Stimulated activated CD4-positive, alpha-beta T cell treated with anti-CD3 and anti-CD28 coated beads, Interleukin-1b, Interleukin-23, amount 100 ng/mL, for 24 hours (primary cell): ENCODE measurements at places on chromosomes 5 and 9.
A peak's percentile ranks its signal among the peaks of the same experiment; 100 is the strongest.

DNA sequence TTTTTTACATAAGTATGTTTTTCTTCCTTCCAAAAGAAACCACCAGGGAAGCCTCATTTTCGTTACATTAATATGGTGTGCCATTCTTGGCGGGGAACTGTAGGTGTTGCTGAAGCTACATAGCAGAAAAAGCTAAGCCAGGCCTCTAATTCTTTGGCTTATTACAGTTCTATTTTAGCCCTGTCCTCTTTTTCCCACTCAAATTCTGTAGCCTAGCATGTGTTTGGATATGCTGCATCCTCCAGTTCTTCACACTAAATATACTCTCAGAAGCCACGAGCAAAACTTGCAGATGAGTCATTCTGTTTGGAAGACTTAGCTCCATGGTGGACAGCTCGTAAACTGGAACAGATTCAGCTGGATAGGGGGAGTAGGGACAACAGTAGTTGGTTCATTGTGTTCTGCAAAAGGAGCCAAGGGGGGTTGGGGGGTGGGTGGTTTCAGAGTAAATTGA is 369.4 kb downstream of the TMEM161B start:
- DNase-seq, result no peak

GRCh38 chr9:125829743-125830142 is 82.6 kb downstream of the PBX3 start:
- DNase-seq, result no peak

DNA sequence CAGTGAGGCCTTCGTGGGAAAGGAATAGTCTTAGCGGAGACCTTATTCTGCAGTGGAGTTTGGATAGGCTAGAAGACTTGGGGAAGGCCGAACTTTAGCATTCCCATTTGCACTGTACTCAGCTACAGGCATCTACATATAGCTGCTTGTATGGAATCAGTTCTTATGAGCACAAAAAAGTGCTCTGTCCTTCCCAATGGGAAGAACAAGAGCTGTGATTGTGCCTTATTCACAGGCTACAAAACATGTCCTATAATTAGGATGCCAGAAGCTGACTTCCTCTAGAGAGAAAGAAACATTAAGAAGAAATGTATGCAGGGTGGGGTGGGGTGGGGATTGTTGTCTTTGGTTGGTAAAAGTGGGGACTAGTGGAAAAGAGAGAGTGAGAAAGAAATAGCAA is 154.7 kb downstream of the ATP10B start:
- DNase-seq, result no peak

DNA sequence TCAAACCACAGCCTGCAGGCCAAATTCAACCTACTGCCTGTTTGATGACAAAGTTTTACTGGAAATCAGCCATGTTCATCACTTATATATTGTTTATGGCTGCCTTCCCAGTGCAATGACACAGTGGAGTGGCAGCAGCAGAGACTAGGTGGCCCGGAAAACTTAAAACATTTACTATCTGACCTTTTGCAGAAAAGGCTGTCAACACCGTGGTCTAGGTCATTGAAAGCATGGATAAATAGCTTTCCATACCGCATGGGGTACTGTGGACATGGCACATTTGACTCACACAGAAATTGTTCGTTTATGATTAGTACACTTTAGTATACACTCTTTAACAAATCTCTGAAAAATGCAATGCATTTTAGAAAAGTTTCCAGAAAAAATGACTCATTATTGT is 298.3 kb upstream of the EFNA5 start:
- DNase-seq, result no peak

- DNase-seq, result no peak
Measured at GRCh38 chr9:106622164-106622487, 240.8 kb upstream of the ZNF462 start.

GRCh38 chr9:108108852-108109448 is 619.4 kb upstream of the KLF4 start:
- DNase-seq, result no peak

GRCh38 chr5:93313672-93314071 is 267.3 kb downstream of the NR2F1-AS1 start:
- DNase-seq, result no peak

DNA sequence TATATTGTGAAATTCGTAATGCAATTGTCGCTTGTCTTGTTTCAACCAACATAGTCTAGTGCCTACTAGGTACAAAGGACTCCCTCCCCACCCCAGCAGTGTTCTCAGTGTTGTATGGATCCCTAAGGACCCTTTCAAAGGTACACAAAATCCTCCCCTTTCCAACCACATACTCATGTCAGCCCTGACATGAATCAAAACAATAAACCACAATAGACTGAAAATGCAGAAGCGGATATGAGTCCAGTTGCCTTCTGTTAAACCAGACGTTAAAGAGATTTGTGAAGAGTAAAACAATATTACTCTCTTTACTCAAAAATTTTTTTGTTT is 82.4 kb upstream of the IFNK start:
- DNase-seq, result no peak

GRCh38 chr5:43305948-43306565 is 7.2 kb downstream of the HMGCS1 start:
- no peak for DNase-seq

GRCh38 chr9:120688758-120689157 is 25.5 kb downstream of the MEGF9 start:
- no peak for DNase-seq

- DNase-seq, result no peak
Measured at GRCh38 chr9:131492070-131492469, 10.6 kb upstream of the POMT1 start.

- no peak for DNase-seq
Measured at GRCh38 chr5:122163121-122164069, 34.0 kb downstream of the ZNF474 start.

- DNase-seq, result no peak
Measured at GRCh38 chr9:92974161-92974661, 26.9 kb downstream of the FGD3 start.

DNA sequence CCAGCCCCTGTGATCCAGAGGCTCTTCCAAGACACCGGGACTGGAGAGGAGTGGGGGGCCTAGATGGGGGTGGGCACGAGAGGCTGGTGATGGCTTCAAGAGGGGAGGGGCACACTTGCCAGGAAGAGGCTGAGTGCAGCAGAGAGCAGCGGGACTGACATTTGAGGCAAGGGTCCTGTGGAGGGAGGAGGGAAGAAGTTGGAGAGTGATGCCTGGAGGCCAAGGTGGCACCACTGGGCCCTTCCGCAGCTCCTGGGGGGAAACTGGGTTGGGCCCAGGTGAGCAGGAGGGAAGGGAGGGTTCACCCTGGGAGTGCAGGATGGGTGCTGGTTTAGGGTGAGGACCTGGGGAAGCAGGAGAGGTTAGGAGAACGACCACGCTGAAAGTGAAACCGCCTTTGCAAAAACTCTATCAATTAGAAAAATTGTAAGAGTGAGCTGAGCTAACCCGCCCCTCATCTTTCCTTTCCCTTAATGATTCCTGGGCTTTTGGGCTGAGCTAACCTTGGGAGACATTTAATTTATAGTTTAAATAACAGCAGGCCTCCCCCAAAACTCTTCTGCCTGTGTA is 26.2 kb downstream of the ABO start:
- no peak for DNase-seq

DNA sequence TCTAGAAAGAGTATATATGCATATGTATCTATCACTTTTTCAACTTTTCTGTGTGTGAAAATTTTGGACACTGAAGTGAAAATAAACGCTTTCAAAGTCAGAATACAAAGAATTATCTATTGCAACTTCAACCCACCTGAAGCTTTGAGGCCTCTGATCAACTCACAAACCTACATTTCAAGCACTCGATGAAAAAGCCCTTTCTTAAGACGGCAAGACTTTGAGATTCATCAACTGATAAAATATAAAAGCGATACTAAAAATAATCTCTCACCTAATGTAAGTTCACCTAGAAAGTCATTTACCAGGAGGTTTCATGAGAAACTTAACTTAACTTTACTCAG is 1.2 kb downstream of the GOLPH3 start:
- DNase-seq, result no peak

- no peak for DNase-seq
Measured at GRCh38 chr9:75432386-75432785, 344.1 kb downstream of the OSTF1 start.

DNA sequence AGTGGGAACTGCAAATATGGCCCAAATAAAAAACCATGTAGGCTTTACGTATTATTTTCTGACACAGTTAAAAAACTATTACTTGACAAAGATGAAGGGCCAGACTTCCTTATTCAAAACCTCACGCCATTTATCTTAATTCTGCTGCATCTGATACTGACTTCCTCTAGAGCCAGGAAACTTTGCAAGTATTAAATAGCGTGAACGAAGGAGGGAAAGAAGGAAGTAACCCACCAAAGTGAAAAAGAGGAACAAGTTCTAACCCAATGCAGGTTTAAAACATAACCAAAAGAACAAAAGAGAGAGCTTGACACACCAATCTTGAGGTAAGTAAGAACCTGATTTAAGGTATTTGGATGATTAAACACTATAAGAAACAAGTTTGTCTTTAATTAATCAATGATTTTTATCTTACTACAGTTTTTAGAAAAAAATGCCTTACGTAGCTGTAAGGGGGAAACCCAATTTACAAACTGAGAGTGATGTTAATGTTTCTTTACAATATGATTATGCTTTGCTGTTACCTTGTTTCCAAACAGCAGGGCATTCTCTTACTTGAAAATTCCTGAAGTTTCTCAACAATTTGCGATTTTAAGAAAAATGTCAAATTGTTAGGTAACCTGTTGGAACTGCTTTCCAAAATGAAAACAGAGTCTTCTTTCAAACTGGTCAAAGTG is at the start of gene GAPT:
Gene GAPT, plus strand, starts transcription at position 220 of the 677 bp plus-strand sequence. CDS start 3,102 bp downstream, outside the sequence.
- no peak for DNase-seq

DNA sequence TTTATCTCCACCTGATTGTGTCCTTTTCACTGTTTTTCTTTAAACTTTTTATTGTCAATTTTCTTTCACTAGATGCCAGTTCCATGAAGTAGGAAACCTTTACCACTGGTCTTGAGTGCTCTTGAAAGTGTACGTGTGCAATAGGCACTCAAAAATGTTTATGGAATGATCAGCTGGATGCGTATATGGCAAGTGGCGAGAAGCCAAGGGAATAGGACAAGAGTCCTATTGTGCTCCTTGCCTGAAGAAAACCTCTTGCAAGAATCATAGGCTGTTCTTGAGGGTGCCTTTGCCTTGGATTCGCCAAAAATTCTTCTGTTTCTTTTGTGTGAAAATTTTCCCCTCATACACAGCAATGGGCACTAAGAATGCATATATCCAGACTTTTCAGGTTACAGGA is 97.7 kb downstream of the GHR start:
- DNase-seq, result no peak

DNA sequence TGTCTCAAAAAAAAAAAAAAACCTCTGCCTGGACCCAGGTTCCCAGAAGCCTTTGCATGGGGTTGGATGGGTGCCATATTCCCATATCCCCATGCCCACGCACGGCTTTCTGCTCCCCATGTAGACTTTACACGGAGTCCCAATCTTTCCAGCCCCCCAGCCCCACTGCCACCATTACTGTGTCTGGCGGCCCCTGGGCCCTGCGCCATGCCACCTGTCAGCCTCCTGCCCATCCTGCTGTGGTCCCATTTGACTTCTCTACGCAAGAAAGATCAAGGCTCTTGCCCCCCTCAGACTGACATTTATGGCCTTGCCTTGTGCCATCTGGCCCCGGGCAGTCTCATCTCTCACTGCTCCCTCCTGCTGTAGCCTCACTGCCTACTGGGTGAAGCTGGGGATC is 6.5 kb upstream of the AK1 start:
- no peak for DNase-seq

DNA sequence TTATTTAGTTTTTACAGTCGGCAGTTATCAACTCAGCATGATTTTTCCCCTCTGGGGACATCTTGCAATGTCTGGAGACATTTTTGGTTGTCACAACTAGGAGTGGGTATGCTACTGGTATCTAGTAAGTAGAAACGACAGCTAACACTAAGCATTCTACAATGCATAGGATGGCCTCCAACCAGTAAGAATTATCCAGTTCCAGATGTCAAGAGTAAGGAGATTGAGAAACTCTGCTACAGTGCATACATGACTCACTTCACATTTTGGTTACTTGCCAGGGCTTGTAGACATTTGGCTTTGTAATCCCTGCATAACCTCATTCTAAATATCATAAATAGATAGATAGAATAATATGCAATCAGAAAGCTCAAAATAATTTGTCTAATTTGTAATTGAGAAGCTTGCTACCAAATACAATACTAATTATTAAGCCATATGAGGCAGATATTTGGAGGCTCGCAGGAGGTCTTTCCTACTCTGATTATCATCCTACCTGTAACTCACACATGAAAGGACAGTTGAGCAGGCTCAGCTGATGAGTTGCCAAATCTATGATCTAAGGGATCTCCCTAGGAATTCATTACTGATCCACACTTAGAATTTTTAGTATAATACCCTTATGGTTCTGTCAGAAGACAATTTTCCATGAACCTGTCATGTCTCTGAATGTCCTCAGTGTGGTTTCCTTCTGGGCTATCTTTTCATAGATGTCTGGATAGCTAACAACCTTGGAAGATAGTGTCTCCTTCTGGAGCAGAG is 346.9 kb upstream of the TLE4 start:
- DNase-seq, result no peak

DNA sequence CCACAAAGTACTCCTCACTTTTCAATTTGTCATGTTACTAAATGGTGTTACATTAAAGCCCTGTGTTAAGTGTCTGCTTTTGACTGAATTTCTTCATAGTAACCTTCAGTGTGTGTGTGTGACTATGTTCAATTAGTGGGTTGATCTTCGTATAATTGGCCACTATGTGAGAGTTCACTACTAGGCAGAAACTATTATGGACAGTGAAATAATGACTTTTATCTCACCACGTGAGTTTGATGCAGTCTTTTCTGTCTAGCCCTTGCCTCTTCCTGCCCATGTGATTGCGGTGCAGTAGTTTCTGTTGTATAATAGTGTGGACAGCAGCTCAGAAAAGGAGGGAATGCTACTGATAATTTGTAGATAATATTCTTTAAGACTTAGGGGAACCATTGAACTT is 1.8 kb upstream of the MAML1 start:
- DNase-seq, result no peak

DNA sequence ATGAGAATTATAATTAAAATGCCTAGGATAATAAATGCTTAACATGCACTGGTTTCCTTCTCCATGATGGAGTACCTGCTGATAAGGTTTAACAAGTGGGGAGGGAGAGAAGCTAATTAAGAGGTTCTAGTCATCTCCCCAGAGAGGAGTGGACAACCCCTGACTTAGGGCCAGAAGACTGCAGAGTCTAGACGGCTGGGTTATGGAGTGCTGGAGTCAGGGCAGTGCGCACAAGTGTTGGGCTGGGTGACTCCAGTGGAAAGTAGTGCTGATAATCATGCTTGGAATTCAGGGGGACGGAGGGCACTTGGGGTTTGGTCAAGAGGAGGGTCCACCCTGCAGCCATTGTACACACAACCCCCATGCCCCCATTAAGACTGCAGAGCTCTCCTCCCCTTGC is 32.8 kb upstream of the TGFBI start:
- no peak for DNase-seq

DNA sequence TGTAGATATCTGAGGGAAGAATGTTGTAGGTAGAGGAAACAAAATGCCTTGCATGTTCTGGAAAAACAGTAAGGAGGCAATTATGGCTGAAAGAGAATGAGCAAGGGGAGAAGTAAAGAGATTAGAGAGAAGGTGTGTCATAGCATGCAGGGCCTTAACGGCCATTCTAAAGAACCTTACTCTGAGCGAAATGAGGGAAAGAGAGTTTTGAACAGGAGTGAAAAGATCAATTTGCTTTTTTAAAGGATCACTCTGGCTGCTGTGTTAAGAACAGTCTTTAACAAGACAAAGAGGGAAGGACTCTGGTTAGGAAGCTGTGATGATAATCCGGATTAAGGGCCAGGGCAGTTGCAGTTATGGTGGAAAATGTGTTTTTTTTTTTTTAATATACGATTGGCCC is 22.6 kb downstream of the PTBP3 start:
- no peak for DNase-seq

- no peak for DNase-seq
Measured at GRCh38 chr5:34977934-34978613, 48.7 kb downstream of the DNAJC21 start.

GRCh38 chr9:126705767-126706697 is 92.3 kb downstream of the LMX1B start:
- DNase-seq, result peak; percentile 56
